ENCODE measurements at places on chromosomes 1 and 21. TPM values are rescaled to one million over a fixed set of nuclear protein-coding genes. Genes with fewer than 3 reads are reported as not detected.
A peak's percentile ranks its signal among the peaks of the same experiment; 100 is the strongest.

DNA sequence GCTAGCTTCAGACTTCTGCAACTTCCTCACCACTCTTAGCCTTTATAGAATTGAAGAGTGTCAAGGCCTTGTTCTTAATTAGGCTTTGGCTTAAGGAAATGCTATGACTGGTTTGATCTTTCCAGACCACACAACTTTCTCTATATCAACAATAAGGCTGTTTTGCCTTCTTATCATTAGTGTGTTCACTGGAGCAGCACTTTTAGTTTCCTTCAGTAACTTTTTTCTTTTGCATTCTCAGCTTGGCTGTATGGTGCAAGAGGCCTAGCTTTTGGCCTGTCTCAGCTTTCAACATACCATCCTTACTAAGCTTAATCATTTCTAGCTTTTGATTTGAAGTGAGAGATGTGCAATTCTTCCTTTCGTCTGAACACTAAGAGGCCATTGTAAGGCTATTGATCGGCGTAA, 8.6 kb downstream of the PRKACB start:
- H3K36me3 ChIP-seq, result no peaks in the 10 kb centered on the region
- H3K4me1 ChIP-seq, result no peaks in the 10 kb centered on the region
- no peak for DNase-seq
- no peak overlapping the region for H3K27ac ChIP-seq

DNA sequence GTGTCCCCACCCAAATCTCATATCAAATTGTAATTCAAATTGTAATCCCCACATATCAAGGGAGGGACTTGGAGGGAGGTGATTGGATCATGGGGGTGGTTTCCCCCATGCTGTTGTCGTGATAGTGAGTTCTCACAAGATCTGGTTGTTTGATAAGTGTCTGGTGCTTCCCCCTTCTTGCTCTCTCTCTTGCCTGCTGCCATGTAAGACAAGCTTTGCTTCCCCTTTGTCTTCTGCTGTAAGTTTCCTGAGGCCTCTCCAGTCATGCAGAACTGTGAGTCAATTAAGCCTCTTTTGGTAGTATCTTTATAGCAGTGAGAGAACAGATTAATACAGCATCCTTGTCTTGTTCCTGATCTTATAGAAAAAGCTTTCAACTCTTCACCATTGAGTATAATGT, 6.5 kb upstream of the LRRC39 start:
- no peaks in the 10 kb centered on the region for H3K4me1 ChIP-seq
- H3K36me3 ChIP-seq, result no peaks in the 10 kb centered on the region
- no peak overlapping the region for H3K27ac ChIP-seq
- DNase-seq, result no peak
- no peaks in the 10 kb centered on the region for H3K27me3 ChIP-seq

CLIC6 gene
- 10.0 TPM for total RNA-seq

TLR5 gene
- 33.5 TPM for total RNA-seq

ETV3 gene
- 28.0 TPM for total RNA-seq

DNA sequence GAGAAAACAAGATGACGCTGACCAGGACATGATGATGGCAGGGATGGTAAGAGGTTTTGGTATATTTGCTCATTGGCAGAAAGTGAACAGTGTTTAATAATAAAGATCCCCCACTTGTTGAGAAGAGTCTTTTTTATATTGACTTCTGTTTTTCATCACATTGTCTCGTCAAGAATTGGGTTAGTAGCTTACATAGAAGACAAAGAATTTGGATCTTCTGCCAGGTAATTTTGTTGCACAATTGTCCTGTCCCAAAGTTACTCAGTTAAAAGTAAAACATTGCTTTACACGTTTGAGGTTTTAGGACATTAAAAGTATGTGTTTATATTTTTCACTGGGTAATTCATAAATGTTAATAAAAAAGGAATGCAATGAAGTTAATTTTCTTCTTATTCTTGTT, 48.3 kb upstream of the LAMC2 start:
- no peaks in the 10 kb centered on the region for H3K27me3 ChIP-seq
- no peaks in the 10 kb centered on the region for H3K36me3 ChIP-seq
- peak overlapping the region; percentile 87 for H3K27ac ChIP-seq
- H3K4me3 ChIP-seq, result no peak overlapping the region

- H3K27ac ChIP-seq, result peak overlapping the region; percentile 98
- no peaks in the 10 kb centered on the region for H3K27me3 ChIP-seq
- DNase-seq, result peak; percentile 73
- peaks cover 3% of the 10 kb centered on the region for H3K4me1 ChIP-seq
- no peaks in the 10 kb centered on the region for H3K36me3 ChIP-seq
Observed at GRCh38 chr1:150162862-150163706, 13.4 kb downstream of the PLEKHO1 start.

DNA sequence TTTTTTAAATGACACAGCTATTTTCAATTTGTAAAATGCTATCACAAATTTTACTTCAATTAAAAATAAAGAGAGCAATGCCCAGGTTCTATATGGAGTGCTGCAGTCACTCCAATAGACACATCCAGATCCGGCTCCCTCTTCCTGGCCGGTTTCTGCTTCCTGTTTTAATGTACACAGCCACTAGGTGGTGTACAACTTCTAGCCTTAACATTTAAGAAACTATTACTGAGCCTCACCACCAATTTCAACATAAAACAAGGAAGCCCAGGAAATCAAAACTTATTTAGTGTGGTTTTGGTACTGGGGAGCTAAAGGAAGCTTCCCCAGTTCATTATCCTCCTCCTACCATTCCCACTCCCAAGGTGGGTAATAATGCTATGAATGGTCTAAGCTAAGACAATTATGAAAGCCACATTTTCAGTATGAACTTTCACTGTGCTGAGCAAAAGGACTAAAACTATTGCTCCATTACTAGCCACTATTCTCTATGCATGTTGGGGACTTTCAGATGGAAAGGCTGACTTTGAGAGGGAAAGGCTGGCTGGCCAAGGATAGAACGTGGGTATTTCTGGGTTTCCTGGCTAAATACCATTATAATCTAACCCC, 25.5 kb upstream of the MTMR11 start:
- no peaks in the 10 kb centered on the region for H3K36me3 ChIP-seq
- peak overlapping the region; percentile 74 for H3K27ac ChIP-seq
- peaks cover 10% of the 10 kb centered on the region for H3K4me1 ChIP-seq
- peak; percentile 64 for DNase-seq
- H3K27me3 ChIP-seq, result no peaks in the 10 kb centered on the region

DNA sequence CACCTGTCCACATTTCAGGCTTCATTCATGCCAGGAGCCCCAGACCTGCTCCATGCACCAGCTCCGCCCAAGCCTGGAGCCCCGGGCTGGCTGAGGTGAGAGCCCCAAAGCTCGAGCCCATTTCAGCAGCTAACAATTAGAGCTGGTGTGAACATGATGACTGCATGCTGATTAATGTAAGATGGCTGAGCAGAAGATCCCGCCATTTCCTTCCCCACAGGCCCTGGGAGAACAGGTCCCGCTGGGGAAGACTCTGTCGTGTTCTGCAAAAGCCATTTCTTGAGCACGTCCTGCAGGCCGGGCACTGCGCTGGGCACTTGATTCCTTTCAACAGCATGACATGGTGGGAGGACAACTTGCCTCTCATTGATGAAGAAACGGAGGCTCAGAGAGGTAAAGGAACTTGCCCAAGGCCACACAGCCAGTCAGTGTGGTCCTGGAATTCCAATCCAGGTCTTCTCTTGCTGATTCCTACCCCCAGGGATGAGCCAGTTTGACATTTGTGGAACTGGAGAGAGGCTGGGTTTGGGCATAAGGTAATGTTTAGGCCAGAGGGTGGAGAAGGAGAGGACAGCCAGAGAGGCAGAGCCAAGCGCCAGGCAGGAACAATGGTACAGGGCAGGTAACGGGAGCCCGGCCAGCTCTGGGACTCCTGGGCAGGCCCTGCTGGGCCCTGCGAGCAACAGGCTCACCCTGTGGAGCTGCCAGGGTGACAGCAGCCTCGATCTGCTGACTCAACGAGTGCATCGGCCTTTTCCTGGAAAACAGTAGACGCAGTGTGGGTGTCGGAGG, 28.1 kb upstream of the EPHA2 start:
- peak overlapping the region; percentile 97 for H3K27ac ChIP-seq
- H3K27me3 ChIP-seq, result no peaks in the 10 kb centered on the region
- no peaks in the 10 kb centered on the region for H3K36me3 ChIP-seq
- peaks cover 22% of the 10 kb centered on the region for H3K4me1 ChIP-seq
- no peak overlapping the region for H3K4me3 ChIP-seq
- DNase-seq, result no peak

DNA sequence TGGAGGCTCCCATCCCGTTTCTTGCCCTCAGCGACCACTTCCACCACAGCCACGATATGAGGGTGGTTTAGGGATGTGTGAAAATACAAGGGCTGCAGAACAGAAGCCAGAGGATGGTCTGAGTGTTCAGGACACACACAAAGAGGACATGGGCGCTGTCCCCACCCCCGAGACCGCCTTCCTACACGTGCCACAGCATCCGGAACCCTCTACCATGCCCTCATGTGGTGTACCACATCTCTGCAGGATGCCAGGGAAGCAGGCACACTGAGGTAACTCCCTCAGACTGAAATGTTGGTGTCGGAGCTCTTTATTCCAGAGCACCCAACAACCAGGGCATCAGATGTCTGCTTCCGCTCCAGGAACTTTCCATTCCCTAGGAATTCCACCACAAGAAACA, 23.1 kb downstream of the NPHP4 start:
- H3K27ac ChIP-seq, result no peak overlapping the region
- no peaks in the 10 kb centered on the region for H3K4me1 ChIP-seq

ARHGEF16 gene
- 16.2 TPM for total RNA-seq

GRCh38 chr1:245762396-245762910, 607.7 kb downstream of the KIF26B start:
- H3K4me1 ChIP-seq, result no peaks in the 10 kb centered on the region
- H3K4me3 ChIP-seq, result no peak overlapping the region
- no peaks in the 10 kb centered on the region for H3K27me3 ChIP-seq

CACNA1E gene
- total RNA-seq, result not detected

GRCh38 chr1:179825798-179826460, 51.7 kb downstream of the TOR1AIP2 start:
- H3K4me1 ChIP-seq, result no peaks in the 10 kb centered on the region
- no peaks in the 10 kb centered on the region for H3K36me3 ChIP-seq
- DNase-seq, result no peak
- H3K4me3 ChIP-seq, result no peak overlapping the region
- H3K27ac ChIP-seq, result no peak overlapping the region

DNA sequence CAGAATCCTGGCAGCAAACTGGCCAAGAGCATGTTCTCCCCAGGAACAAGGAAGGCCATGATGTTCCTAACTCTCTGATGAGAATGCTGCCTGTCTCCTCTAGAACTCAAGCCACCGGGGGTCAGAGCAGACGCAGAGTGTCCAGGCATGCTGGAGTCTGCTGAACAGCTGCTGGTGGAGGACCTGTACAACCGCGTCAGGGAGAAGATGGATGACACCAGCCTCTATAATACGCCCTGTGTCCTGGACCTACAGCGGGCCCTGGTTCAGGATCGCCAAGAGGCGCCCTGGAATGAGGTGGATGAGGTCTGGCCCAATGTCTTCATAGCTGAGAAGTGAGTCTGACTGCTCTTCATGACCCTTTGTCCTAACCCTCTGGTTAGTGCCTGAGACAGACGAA, 23.4 kb downstream of the STYXL2 start:
- no peaks in the 10 kb centered on the region for H3K4me1 ChIP-seq
- no peak overlapping the region for H3K4me3 ChIP-seq
- H3K27me3 ChIP-seq, result no peaks in the 10 kb centered on the region
- DNase-seq, result no peak
- no peak overlapping the region for H3K27ac ChIP-seq

DNA sequence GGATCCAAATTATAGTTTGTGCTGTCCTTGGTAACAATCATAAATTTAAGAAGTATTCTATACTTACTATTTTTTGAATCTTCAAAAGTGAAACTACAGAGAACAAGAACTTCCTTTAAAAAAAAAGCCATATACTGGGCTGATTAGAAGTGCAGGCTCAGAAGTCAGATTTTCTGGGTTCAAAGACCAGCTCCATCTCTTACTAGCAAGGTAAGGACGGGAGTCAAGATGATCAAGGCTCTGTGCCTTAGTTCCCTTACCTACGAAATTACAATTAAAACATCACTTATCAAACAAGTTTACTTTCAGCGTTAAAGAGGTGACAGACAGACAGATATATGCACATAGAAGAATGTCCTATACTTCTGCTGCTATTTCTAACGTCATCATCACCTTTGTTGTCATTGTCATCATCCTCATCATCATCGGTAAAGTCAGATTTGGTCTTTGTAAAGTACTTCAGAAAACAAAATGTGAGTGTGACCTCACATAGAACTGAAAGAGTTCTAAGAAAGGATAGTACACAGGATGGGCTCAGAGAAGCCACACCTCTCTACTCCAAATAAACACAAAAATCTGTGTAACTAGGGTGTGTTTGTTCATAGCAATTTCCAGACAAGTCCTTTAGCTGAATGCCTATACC, 178.7 kb downstream of the VAV3 start:
- no peak for DNase-seq
- no peak overlapping the region for H3K4me3 ChIP-seq
- H3K4me1 ChIP-seq, result no peaks in the 10 kb centered on the region
- H3K36me3 ChIP-seq, result no peaks in the 10 kb centered on the region
- H3K27ac ChIP-seq, result no peak overlapping the region

PIK3R3 gene
- 17.9 TPM for total RNA-seq

DNA sequence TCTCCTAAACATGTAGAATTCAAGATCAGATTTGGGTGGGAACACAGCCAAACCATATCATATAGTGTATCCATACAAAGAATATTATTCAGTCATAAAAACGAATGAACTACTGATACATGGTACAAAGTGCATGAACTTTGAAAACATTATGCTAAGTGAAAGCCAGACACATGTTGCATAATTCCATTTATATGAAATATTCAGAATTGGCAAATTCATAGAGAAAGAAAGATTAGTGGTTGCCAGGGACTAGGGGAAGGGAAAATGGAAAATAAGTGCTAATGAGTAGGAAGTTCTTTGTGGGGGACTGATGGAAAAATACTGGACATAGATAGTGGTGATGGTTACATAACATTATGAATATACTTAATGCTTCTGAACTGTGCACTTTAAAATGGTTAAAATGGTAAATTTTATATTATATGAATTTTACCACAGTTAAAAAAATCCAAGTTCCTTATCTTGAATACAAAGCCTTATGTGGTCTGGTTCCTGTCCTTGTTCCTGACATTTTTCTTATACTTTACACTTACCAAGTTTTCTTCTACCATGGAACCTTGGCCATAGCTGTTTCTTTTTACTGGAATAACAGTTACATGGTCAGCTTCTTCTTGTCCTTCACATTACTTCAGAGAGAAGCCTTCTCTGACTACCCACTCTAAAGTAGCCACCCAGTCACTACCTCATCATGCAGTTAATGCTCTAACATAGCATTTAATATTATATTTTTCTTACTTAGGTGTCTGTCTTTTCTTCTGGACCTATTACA, 64.0 kb downstream of the CCDC18 start:
- no peak for DNase-seq
- H3K27ac ChIP-seq, result no peak overlapping the region
- H3K27me3 ChIP-seq, result no peaks in the 10 kb centered on the region
- H3K4me1 ChIP-seq, result no peaks in the 10 kb centered on the region
- no peak overlapping the region for H3K4me3 ChIP-seq

DNA sequence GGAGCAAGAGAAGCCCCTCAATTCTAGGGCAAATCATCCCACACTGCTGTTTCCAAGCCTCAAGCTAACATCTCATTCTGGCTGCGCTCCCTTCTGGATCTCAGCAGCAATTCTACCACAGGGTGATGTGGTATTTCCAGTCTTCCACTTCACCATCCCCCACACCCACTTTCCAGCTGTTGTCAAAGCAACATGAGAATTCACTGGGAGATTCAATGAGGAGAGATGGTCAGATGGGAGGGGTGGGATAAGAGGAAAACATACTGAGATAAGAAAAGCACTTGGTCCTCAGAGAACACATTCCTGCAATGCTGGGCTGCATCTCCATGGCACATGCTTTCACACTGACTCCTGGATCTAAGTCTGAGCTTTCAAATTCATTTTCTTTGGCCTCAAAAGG, 47.3 kb upstream of the LRRC52 start:
- H3K4me1 ChIP-seq, result no peaks in the 10 kb centered on the region
- H3K27ac ChIP-seq, result no peak overlapping the region
- H3K36me3 ChIP-seq, result no peaks in the 10 kb centered on the region
- H3K27me3 ChIP-seq, result peaks cover 2% of the 10 kb centered on the region
